ENCODE measurements at places on chromosomes 4 and X.

GRCh38 chrX:153944140-153944799 lies at the start of gene RENBP:
TSS of gene RENBP (minus strand) at chrX:153944643. CDS start at chrX:153944610, 33 bp downstream.
- no peak for DNase-seq

GRCh38 chr4:179836179-179837075 lies 2394.2 kb upstream of the AGA start:
- DNase-seq: no peak

- DNase-seq: no peak
Observed at GRCh38 chrX:118205421-118206395, 89.1 kb upstream of the KLHL13 start.

DNA sequence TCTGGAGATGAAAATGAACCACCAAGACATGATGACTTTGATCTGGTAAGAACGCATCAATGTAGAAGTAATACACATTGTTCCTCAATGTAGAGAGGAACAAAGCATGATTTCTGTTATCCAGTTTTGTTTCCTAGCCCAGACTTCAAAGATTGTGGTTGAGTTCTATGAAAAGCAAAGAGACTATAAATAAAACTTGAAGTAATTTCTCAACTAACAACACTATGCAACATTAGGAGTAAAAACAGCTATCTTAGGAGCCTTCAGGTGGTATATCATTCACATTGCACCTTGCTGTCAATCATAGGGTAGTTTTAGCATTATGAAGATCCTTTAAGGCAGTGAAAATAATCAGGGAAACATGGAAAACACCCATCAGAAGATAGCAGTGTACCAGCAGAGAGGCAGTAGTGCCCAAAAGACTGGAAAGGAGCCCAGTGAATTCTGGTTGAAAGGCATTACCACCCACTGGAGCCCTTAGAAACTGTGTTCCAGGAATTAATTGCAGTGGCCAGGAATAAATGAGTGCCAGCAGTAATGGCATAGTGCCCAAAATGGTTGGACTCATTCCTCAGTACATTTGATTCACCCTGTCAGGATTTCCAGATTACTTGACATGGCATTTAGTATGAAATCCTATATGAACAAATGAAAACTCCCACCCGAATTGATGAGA lies 300.7 kb upstream of the CXXC4 start:
- no peak for DNase-seq

DNA sequence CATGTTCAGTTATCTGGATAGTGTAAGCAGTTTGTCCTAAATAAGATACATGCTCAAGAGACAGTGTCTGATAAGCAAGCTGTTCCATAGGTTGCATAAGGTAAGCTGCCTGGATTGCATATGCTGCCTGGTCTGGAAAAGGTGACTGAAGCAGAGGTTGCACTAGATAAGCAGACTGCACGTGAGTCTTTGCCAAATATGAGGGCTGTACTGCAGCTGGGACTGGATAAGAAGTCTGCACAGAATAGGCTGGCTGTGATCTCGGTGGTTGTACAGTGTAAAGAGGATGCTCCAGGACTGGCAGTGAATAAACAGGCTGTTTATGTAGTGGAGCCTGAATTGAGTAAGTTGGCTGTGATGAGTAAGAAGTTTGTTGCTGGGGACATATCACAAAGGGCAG lies 68.9 kb downstream of the WNK3 start:
- no peak for DNase-seq

- no peak for DNase-seq
Observed at GRCh38 chr4:81601358-81601694, 129.6 kb upstream of the RASGEF1B start.

Measured in fibroblast of mammary gland (primary cell).